ENCODE measurements at places on chromosomes 5 and 9. TPM values are rescaled to one million over a fixed set of nuclear protein-coding genes. Genes with fewer than 3 reads are reported as not detected.

The INSYN2B gene
- total RNA-seq = 1.5 TPM

The PDZD2 gene
- 2.9 TPM for total RNA-seq

The CTXN3 gene
- not detected for total RNA-seq

- no peaks in the 10 kb centered on the region for H3K4me1 ChIP-seq
- H3K27ac ChIP-seq = no peak overlapping the region
- DNase-seq = no peak
- H3K27me3 ChIP-seq = peaks cover 16% of the 10 kb centered on the region
Measured at GRCh38 chr5:179379321-179379890, 34.1 kb upstream of the ADAMTS2 start.

DNA sequence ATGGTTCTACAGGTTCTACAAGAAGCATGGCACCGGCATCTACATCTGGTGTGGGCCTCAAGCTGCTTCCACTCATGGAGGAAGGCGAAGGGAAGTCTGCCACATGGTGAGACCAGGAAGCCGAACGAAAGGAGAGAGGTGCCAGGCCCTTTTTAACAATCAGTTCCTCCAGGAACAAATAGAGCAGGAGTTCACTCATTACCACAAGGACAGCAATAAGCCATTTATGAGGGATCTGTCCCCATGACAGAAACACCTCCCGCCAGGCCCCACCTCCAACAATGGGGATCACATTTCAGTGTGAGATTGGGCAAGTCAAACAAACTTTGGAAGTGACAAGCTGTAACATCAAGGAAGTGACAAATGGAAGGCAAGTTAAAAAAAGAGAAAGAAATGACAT, 95.5 kb upstream of the PTPN3 start:
- no peaks in the 10 kb centered on the region for H3K4me1 ChIP-seq
- H3K27ac ChIP-seq = no peak overlapping the region

- no peaks in the 10 kb centered on the region for H3K27me3 ChIP-seq
- DNase-seq = peak; percentile 56
- H3K27ac ChIP-seq = no peak overlapping the region
- peak overlapping the region; percentile 76 for H3K4me3 ChIP-seq
- H3K36me3 ChIP-seq = 0 out of 2 replicates have a peak, but pooled peaks cover 4% of the 10 kb centered on the region
- H3K4me1 ChIP-seq = peaks cover 9% of the 10 kb centered on the region
Measured at GRCh38 chr5:32312197-32312594, 543 bp downstream of the MTMR12 start.

- no peaks in the 10 kb centered on the region for H3K27me3 ChIP-seq
- H3K4me1 ChIP-seq = peaks cover 12% of the 10 kb centered on the region
- no peak for DNase-seq
- H3K4me3 ChIP-seq = no peak overlapping the region
- peaks cover 19% of the 10 kb centered on the region for H3K36me3 ChIP-seq
Measured at GRCh38 chr5:176396330-176396729, 7.8 kb downstream of the HIGD2A start.

GRCh38 chr5:127446626-127447025, 70.8 kb upstream of the PRRC1 start:
- no peaks in the 10 kb centered on the region for H3K36me3 ChIP-seq
- H3K4me1 ChIP-seq = no peaks in the 10 kb centered on the region
- no peak overlapping the region for H3K27ac ChIP-seq
- DNase-seq = no peak
- peaks cover 42% of the 10 kb centered on the region for H3K27me3 ChIP-seq

- H3K36me3 ChIP-seq = no peaks in the 10 kb centered on the region
- DNase-seq = no peak
- 0 out of 2 replicates have a peak overlapping the region, but pooled peaks have one; percentile 6 for H3K27ac ChIP-seq
- H3K4me3 ChIP-seq = no peak overlapping the region
Measured at GRCh38 chr9:91090130-91090410, 271.6 kb downstream of the AUH start.

- H3K36me3 ChIP-seq = no peaks in the 10 kb centered on the region
- H3K4me3 ChIP-seq = no peak overlapping the region
- H3K27ac ChIP-seq = peak overlapping the region; percentile 24
Measured at GRCh38 chr9:123710299-123710698, 219.6 kb downstream of the DENND1A start.

GRCh38 chr5:115600766-115601165, 1.5 kb downstream of the TICAM2 start:
- peak overlapping the region; percentile 10 for H3K27ac ChIP-seq
- DNase-seq = peak; percentile 69
- H3K4me1 ChIP-seq = peaks cover 17% of the 10 kb centered on the region
- peak overlapping the region; percentile 82 for H3K4me3 ChIP-seq

- DNase-seq = no peak
- H3K27me3 ChIP-seq = no peaks in the 10 kb centered on the region
- no peak overlapping the region for H3K4me3 ChIP-seq
- no peak overlapping the region for H3K27ac ChIP-seq
Measured at GRCh38 chr5:116520771-116521170, 53.9 kb downstream of the SEMA6A start.

DNA sequence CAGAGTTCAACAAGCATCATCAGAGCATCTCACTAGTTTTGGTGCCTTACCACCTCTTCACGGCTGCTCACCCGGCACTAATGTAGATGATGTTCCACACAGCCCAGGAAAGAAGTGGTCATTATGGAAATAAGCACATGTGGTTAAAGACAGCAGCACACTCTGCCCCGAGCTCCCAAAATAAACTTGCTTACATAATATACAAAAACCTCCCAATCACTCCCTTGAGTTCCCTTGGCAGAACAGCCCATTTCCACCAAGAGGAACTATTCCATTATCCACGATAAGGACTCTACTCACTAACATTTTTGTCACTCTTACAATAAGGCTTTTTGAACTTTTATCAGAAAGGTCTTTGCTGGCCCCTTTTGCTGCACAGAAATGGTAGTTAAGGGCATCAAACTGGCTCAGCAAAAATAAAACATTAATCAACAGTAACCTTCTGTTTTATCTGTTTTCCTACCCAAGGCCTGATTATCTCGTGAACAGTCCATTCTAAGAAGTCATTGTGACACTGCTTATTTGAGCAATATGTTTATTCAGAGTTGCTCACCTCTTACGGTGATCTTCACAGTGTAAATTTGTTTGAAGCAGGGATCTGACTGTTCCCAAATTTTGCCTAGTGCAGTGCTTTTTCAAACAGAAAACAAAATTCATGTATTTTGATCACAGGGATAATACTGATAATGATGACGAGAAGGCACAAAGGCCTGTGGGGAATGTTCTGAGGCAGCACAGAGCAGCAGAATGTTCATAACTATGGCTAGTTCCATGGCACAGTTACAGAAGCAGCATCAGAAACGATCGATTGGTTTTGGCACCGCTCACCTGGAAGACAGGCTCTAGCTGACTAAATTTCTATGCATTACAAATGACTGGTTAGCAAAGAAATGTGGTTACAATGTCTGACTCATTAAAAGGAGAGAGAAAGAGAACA, 399.8 kb upstream of the PIK3R1 start:
- DNase-seq = peak; percentile 1
- H3K36me3 ChIP-seq = no peaks in the 10 kb centered on the region
- H3K27ac ChIP-seq = no peak overlapping the region
